ENCODE measurements at places on chromosomes 3 and 15.

DNA sequence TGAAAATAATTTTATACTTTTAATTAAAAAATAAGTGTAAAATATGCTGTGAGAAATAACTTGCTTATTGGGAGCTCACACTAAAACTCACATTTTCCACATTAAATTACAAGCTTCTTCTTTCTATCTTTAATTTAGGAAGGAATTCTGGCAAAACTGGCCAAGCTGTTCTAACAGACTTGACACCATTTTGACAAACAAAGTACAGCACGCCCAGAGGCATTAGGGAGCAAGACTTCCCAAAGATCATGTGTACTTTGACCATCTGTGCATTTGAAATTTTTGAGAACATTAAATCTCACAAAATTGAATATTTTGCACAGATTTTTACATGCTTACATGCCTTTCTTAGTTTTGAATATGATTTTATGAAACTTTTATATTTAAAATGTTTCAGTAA lies 1288.4 kb upstream of the CADM2 start:
- no peak for DNase-seq

DNA sequence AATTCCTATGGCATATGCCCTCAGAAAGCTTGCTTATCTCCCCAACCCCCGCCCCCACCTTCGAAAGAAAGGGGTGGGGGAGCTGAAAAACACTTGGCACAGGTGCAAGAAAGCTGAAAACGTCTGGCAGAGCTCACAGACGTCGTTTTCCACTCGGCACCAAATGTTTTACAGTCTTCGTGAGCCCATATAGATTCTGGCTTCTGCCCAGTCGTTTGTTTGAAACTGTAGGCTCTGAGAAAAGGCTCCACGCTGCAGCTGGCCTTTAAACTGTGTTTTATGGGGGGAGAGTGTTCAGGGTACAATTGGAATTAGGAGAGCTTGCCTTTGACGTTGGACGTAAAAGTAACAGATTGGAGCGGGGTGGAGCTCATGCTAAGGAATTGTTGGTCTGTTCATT lies 130.3 kb downstream of the MDFIC2 start:
- no peak for DNase-seq

GRCh38 chr15:98881526-98882520 lies 125.8 kb downstream of the PGPEP1L start:
- no peak for DNase-seq

DNA sequence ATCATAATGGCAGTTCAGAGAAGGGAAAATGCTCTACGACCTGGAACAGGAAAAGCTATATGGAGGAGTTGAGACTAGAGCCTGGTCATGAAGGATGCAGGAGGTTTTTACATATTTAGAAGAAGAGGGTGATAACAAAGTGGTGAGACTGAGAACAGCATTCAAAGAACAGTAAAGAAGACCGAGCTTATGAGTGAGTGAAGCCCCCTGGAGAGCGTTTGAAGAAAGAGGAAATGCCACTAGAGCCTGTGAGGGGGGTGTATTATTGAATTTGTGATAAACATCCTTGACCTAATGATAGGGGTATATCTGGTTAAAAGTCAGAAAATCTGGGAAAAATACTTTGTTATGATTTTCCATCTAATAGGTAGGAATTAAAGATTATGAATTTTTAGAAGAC lies 4.2 kb downstream of the PARP9 start:
- no peak for DNase-seq
